ENCODE measurements at places on chromosomes 5 and 9.

GRCh38 chr5:128453121-128453520 is 84.9 kb downstream of the FBN2 start:
- no peaks in the 10 kb centered on the region for H3K27me3 ChIP-seq
- no peak overlapping the region for H3K4me3 ChIP-seq
- H3K4me1 ChIP-seq, result no peaks in the 10 kb centered on the region
- no peaks in the 10 kb centered on the region for H3K36me3 ChIP-seq
- no peak for DNase-seq

- H3K4me3 ChIP-seq, result no peak overlapping the region
- no peaks in the 10 kb centered on the region for H3K27me3 ChIP-seq
- no peak for DNase-seq
- H3K4me1 ChIP-seq, result peaks cover 59% of the 10 kb centered on the region
- peak overlapping the region; percentile 97 for H3K27ac ChIP-seq
Measured at GRCh38 chr9:129964901-129965734, 77.9 kb downstream of the FNBP1 start.

DNA sequence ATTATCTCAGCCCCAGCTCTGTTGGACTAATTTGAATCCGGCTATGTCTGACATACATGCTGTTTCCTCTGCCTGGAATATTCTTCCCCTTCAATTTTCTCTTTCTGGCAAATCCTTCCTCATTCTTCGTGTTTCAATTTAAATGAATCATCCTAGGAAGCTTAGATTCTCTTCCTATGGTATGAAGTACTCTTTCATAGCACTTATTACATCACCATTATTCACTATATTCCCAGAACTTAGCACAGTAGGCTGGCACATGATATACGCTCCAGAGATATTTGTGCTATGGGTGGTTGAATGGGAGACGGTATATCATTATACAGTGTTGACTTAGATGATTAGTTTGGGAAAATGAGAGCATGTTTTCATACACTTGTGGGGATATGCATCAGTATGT is 91.0 kb upstream of the JAK2 start:
- DNase-seq, result no peak
- H3K27ac ChIP-seq, result no peak overlapping the region
- H3K4me3 ChIP-seq, result no peak overlapping the region
- H3K4me1 ChIP-seq, result no peaks in the 10 kb centered on the region

GRCh38 chr5:4295663-4296339 is 700.2 kb downstream of the IRX1 start:
- H3K36me3 ChIP-seq, result no peaks in the 10 kb centered on the region
- peak overlapping the region; percentile 71 for H3K27ac ChIP-seq
- no peak overlapping the region for H3K4me3 ChIP-seq
- no peaks in the 10 kb centered on the region for H3K4me1 ChIP-seq
- no peaks in the 10 kb centered on the region for H3K27me3 ChIP-seq

DNA sequence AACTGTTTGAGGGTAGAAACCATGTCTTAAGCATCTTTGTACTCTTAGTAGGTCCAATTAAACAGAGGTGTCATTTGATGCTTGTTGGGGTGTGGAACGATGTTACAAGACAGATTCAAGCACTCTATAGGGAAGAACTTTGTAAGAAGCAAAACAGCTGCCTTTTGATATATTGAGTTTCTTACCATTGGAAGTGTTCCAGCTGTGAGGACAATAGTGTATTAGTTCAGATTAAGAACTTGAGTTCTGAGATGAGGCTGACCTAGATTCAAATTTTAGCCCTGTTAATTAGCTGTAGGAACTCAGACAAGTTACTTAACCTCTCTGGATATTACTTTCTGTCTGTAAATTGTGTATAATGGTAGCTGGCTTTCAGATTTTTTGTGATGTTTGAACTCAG is 19.6 kb upstream of the ZNF462 start:
- H3K36me3 ChIP-seq, result no peaks in the 10 kb centered on the region
- no peak overlapping the region for H3K27ac ChIP-seq
- no peaks in the 10 kb centered on the region for H3K4me1 ChIP-seq
- no peaks in the 10 kb centered on the region for H3K27me3 ChIP-seq

- peaks cover 93% of the 10 kb centered on the region for H3K27me3 ChIP-seq
- DNase-seq, result no peak
- peaks cover 15% of the 10 kb centered on the region for H3K36me3 ChIP-seq
Measured at GRCh38 chr5:73213566-73213998, 40.6 kb downstream of the TMEM174 start.

GRCh38 chr5:1726956-1727355 is 72.7 kb downstream of the MRPL36 start:
- H3K36me3 ChIP-seq, result no peaks in the 10 kb centered on the region
- no peaks in the 10 kb centered on the region for H3K4me1 ChIP-seq
- no peak for DNase-seq
- no peak overlapping the region for H3K27ac ChIP-seq
- peaks cover 57% of the 10 kb centered on the region for H3K27me3 ChIP-seq

DNA sequence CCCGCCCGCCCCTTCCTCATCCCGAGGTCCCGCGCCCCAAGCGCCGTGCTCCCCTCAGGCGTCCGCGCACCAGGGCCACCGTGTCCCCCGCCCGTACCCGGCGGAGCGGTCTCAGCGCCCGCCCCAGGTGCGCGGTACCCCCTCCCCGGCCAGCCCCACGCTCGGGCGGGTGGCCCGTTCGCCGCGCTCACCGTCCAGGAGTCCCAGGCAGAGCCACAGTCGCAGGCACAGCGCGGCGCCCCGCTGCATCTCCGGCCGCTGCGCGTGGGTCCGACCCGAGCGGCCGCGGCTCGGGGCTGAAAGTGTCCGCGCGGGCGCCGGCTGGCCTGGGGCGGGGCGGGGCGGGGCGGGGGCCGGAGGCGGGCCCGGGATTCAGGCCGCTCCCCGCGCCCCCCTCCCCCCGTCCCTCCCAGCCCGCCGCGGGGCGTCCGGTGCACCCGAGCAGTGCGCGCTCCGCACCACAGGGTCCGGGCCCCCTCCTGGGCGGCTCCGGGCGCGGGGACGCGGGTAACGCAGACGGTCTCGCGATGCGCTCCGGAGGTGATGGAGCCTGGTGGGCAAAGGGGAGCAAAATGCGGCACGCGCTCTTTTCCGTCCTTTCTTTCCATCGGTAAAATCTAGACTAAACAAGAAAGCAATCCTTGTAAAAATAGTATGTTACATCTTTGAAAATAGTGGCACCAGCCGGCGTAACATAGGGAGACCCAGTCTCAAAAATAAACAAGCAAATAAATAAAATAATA is at the start of gene FLT4:
Gene FLT4 (minus strand): TSS at position 304 of the 743 bp plus-strand sequence. CDS start 55 bp downstream, at position 249.
- H3K27me3 ChIP-seq, result peaks cover 82% of the 10 kb centered on the region
- H3K4me1 ChIP-seq, result peaks cover 27% of the 10 kb centered on the region
- H3K4me3 ChIP-seq, result peak within 1 kb of the TSS; percentile 50
- DNase-seq, result no peak
- peaks cover 14% of the 10 kb centered on the region for H3K36me3 ChIP-seq

DNA sequence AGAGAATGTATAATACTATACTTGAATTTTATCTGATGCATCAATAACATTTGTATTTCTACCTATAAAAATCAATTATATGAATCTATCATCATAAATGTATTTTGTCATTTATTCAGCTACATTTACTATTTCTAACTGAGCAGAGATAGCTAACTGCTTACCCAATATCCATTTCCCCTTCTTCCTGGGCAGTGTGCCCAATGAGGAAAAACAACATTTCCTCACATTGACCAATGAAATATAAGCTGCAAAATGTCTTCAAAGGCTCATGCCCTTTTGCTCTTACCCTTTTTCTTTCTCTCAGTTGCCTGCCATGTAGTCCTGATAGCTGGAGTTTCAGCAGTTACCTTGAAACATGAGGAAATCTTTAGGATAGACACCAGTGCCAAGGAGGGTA is 385.8 kb upstream of the PCSK5 start:
- no peak overlapping the region for H3K4me3 ChIP-seq
- H3K36me3 ChIP-seq, result no peaks in the 10 kb centered on the region
- no peaks in the 10 kb centered on the region for H3K4me1 ChIP-seq
- H3K27me3 ChIP-seq, result no peaks in the 10 kb centered on the region

DNA sequence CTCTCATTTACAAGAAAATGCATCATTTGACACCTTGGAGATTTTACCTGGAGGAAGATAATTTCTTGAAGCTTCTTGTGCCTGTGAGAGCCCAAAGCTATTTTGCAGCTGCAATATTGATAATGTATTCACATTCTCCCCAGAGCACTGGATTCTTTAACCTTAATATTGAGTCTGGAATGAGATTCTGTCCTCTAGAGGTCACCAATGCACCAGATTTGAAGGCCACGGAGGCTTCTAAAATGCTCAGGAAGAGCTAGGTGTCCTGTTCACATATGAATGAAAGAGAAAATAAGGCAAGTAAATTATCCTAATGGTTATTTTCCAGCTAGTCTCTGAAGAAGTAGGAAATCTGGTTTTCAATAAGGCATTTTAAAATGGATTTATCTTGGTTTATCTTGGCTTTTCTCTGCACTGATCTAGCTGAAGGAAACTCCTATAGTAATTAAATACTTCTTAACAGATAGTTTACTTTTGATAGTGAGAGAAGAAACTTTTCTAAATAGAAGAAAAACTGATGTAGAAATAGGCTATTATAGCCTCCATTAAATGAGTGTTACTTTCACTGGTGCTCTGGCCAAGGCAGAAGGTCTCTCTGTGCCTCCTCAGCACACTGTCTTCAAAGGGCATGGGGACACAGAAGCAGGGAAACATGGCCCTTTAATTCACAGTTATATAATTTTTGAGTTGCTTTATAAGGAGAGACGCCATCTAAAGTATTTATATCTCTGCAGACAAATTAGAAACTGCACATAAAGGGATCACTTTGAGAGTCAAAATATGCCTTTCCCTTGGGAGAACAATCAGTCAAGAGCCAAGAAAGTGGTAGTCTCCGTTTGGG is 297.0 kb upstream of the ACTBL2 start:
- no peaks in the 10 kb centered on the region for H3K27me3 ChIP-seq
- no peak overlapping the region for H3K4me3 ChIP-seq
- DNase-seq, result peak; percentile 17
- H3K4me1 ChIP-seq, result no peaks in the 10 kb centered on the region
- no peaks in the 10 kb centered on the region for H3K36me3 ChIP-seq

DNA sequence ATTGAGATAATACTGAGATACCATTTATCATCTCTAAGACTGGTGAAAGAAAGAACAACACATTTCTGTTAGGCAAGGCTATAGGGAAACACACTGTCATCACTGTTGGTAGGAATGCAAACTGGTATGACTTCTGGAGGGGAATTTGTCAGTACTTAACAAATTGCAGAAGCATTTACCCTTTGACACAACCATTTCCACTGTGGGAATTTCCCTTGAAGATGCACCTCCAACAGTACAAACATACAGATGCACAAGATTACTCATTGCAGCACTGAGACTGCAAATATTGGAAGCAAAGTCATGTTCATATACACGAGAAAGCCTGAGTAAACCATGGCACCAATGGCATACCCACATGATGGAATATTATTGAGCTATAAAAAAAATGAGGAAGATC is 17.6 kb downstream of the GM2A start:
- H3K27me3 ChIP-seq, result no peaks in the 10 kb centered on the region
- H3K36me3 ChIP-seq, result peaks cover 12% of the 10 kb centered on the region
- no peak overlapping the region for H3K27ac ChIP-seq
- no peak for DNase-seq
- no peak overlapping the region for H3K4me3 ChIP-seq

DNA sequence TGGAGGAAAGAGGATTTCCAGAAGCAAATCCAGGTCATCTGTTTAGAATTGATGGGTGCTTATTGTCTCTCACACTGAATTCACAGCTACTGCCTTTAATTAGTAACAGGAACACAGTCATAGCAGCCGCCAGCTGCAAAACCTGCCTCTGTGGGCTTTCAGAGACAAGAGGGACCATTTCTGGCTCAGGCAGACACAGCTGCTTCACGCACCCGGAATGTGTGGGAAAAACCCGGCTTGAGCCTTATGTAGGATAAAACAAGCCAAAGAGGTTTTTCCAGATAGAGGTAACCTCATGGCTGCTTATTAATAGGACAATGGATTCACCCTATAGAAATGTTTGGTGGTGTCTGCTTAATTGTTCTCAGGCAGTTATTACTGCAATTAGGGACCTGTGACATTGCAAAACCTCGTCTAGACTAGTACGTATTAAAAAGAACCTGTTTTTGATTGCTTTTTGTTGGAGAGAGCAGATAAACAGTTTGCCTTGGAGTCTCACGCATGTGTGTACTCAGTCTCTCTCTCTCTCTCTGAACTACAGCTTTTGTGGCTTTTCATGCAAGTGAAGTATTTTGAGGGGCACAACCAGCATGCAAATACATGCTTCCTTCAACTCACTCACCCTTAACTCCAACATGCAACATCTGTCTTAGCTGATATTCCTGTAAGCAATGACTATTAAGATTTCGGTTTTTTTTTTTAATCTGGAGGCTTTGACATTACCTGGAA is 302.7 kb downstream of the PLK2 start:
- no peaks in the 10 kb centered on the region for H3K36me3 ChIP-seq
- DNase-seq, result no peak
- H3K27ac ChIP-seq, result no peak overlapping the region

GRCh38 chr5:43304525-43304924 is 8.7 kb downstream of the HMGCS1 start:
- no peak for DNase-seq
- H3K36me3 ChIP-seq, result peaks cover 5% of the 10 kb centered on the region
- H3K27me3 ChIP-seq, result no peaks in the 10 kb centered on the region
- no peak overlapping the region for H3K27ac ChIP-seq
- peaks cover 52% of the 10 kb centered on the region for H3K4me1 ChIP-seq

GRCh38 chr5:89418407-89419085 is 535.6 kb upstream of the MEF2C start:
- peaks cover 27% of the 10 kb centered on the region for H3K36me3 ChIP-seq
- H3K27me3 ChIP-seq, result no peaks in the 10 kb centered on the region
- peak overlapping the region; percentile 40 for H3K4me3 ChIP-seq
- DNase-seq, result no peak
- H3K27ac ChIP-seq, result peak overlapping the region; percentile 65

GRCh38 chr9:74848153-74848525 is 39.6 kb downstream of the TRPM6 start:
- H3K27ac ChIP-seq, result no peak overlapping the region
- no peaks in the 10 kb centered on the region for H3K4me1 ChIP-seq
- no peak for DNase-seq
- H3K36me3 ChIP-seq, result no peaks in the 10 kb centered on the region

DNA sequence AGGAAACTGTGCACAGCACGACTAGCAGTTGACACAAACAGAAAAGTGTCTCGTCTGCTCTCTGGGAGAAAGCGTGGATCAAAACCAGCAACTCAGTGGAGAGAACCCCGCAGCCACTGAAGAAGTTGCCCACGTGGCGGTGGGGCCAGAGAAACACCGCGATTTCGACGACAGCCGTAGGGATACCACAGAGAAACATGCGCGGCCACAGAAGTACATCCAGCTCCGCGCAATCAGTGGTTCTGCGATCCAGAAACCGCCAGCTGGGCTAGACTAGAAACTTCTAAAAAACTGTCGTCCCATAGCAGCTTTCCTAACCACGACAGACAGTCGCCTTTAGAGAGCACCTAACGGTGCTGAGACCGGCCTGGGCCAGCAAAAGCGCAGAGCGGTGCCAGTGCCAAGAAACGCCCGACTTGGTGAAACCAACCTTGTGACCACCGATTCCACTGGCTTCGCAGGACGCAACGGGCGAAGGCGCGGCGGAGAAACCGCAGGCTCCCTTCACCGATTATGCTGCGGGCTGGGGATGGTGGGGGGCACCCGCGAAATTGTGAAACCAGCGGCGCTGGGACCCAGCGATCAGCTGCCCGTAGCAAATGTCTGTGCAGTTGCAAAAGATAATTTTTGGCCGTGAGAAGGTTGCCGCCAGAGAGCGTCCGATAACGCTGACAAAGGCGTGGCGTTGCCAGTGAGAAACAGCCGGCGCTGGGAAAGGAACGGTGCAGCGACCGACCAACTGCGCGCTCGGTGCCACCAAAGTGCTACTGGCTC is 2.7 kb upstream of the ANXA2R start:
- peaks cover 32% of the 10 kb centered on the region for H3K4me1 ChIP-seq
- peak overlapping the region; percentile 100 for H3K27ac ChIP-seq
- no peaks in the 10 kb centered on the region for H3K36me3 ChIP-seq
- peak; percentile 68 for DNase-seq
- H3K4me3 ChIP-seq, result peak overlapping the region; percentile 99

Data from naive B cell (primary cell).